ENCODE measurements at places on chromosomes 7 and 10.

GRCh38 chr7:95327356-95327755, 3.0 kb upstream of the PON1 start:
- DNase-seq = no peak

- DNase-seq = no peak
Observed at GRCh38 chr7:89687211-89687610, 467.1 kb upstream of the STEAP1 start.

GRCh38 chr7:869348-869747, 7.0 kb upstream of the GET4 start:
- DNase-seq = no peak

DNA sequence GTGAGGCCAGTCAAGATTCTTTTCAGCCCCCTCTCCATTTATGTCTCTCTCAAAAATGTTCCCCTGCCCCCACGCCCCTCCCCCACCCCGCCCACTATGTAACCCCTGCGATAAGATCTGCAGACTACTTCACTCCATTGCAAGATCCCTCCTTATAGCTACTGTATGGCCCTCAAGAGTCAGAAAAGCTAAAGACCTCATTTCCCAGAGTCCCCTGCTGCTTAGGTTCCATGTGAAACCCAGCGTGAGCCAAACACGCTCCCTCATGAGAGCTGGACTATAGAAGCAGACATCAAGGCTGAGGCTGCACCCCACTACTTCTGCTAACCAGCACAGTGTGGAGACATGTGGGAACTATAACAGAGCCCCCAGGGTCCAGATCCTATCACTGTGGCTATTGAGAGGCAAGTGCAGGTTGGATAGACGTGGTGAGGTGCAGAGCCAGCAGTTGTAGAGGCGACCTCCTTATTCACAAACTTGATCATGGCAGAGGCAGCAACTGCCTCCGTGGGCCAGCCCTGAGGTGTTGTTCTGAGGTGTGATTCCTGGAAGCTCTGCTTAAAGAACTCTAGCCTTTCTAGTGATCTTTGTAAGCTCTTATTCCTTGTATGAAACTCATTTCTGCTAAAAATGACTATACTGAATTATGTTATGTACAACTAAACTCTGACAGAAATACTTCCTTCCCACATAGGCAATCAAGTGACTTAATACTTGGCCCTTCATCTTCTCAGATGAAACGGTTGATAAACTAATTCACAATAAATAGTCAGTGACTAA, 117.0 kb upstream of the ARID5B start:
- DNase-seq = no peak

GRCh38 chr7:47746468-47746867, 164.6 kb upstream of the TNS3 start:
- no peak for DNase-seq

DNA sequence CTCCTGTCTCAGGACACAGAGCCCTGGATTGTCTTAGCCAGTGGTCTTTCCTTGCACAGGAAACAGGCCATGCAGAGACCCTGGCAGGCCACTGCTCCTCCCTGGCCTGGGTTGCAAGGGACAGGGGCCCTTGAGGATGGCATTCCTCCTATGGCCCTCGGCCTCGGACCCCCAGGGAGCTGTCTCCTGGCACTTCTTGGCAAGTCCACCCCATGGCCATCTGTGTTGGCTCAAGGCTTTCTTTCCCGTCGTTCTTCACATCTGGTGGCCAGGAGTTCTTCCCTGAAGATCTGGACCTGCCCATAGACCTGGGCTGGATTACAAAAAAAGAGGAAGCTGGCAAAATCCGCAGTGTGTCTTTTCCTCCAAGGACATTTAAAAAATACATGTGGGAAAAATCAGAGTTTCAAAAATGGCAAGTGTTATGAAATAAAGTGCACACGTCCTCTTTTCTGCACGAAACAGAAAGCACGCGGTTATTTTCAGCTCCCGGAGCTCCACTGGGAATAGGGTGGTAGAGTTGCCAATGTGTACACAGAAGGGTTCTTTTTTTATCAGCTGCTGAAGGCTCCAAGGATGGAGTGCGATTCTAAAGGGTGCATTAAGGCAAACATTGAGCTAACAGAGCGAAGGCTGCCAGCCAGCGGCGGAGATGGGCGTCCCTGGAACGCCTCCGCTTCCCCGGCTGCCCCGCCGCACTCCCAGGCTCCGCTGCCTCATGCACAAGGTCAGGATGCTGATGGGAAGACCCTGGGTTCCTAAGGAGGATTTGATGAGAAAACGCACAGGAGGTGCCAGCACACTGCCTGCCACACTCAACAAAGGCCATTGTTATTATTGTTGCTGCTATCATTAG, 62.8 kb upstream of the FAM20C start:
- DNase-seq = peak; percentile 26

- no peak for DNase-seq
Observed at GRCh38 chr10:131549116-131549515, 237.6 kb upstream of the TCERG1L start.

DNA sequence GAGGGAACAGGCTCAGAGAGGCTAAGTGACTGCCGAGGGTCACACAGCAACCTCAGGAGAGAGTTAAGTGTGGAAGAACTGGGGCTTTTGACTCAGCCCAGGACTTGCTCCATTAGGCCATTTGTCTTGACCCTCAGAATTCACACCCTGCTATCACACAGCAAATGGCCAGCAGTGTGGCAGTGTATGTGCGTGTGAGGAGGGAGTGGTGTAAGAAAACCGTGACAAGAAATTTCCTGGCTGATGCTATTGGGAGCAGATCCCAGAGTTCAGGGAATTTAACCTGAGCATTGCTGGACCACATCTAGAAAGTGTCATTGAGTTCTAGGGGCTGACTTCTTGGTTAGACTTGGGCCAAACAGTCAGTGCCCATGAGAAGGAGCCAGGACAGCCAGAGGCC, 18.4 kb downstream of the VWA2 start:
- DNase-seq = no peak

GRCh38 chr7:116552602-116553001, 27.8 kb downstream of the CAV1 start:
- no peak for DNase-seq

- DNase-seq = no peak
Observed at GRCh38 chr10:49039409-49039808, 75.9 kb downstream of the VSTM4 start.

GRCh38 chr10:110190170-110190569, 17.2 kb upstream of the MXI1 start:
- DNase-seq = no peak

DNA sequence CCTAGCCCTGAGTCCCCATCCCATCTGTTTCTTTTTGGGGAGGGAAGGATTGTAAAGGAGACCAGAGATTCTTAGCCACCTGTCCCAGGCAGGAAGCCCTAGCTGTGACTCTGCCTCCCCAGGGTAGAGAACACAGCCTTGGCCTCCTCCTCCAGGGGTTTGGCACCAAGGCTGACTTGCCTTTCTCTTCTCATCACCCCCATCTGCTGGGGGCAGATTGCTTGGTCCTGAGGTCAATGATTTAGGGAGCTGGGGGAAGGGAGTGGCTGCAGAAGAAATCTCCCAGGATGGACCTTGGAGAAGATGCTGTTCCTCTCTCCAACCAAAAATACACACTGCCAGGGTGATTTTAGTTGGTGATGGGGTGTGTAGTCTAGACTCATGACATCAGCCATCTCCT, 2.6 kb upstream of the MNX1 start:
- DNase-seq = no peak

GRCh38 chr10:43952760-43953159, 304.1 kb upstream of the ZNF32 start:
- DNase-seq = no peak

DNA sequence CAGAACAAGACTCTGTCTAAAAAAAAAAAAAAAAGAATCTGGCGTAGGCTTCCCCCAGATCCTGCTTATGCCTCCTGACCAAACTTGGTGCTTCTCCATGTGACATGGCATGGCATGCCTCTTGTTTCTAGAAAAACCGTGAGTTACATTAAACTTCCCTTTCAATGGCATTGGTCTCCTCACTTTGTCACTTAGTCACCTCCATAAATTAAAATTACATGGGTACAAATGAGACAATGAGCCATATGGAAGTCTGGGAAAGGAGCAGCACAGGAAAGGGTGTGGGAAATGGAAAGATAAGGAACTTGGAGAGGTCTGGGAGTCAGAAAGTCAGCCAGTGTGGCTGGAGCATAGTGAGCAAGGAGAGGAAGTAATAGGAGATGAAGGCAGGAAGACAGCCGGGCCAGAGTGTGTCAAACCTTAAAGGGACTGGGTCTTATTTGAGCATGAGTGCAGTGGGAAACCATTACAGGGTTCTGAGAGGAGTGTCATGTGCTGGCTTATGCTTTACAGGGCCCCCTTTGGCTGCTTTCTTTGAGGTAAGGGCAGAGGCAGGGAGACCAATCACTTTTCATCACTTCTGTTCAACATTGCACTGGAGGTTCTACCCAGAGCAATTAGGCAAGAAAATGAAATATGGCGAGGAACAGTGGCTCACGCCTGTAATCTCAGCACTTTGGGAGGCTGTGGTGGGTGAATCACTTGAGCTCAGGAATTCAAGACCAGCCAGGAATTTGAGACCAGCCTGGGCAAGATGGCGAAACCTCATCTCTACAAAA, 21.3 kb upstream of the ZMIZ2 start:
- DNase-seq = no peak

DNA sequence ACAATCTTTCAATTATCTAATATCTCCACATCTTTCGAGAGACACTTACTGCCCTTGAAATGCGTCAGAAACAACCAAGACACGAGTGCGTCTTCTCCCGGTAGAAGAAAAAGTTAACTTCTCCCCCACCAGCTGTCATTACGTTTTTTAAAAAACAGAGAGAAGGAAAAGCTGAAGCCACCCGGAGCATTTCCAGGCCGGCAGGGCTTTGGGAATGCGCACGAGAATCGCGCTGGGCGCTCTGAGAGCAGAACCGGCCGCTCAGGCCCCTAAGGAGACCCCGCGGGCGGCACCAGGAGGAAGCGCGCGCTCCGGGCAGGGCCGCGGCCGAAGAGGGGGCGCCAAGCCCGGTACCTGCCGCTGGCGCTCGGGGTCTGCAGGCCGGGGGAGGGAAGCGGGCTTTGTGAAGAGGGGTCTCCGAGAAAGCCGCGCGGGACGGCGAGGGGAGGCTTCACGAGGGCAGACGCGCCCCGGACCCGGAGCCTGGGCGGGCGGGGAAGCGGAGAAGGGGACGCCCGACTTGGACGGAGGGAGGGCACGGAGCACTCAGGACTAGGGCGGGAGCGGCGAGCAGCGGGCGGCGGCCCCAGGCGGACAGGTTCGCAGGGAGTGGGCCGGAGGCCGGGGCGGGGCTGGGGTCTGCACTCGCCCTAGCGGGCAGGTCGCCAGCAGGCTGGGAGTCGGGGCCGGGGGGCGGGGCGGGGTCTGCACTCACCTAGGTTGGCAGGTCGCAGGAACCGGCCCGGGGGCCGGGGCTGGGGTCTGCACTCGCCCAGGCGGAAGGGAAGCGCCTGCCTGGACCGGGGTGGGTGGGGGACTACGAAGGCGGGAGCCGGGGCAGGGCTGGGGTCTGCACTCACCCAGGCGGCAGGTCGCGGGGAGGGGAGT, 932 bp downstream of the ESYT2 start:
- DNase-seq = no peak

GRCh38 chr10:63521416-63522276, 445 bp downstream of the REEP3 start:
- DNase-seq = peak; percentile 73

GRCh38 chr7:50305583-50306493, 1.3 kb downstream of the IKZF1 start:
- no peak for DNase-seq

- DNase-seq = no peak
Observed at GRCh38 chr7:2633538-2634266, 1.9 kb downstream of the TTYH3 start.

- no peak for DNase-seq
Observed at GRCh38 chr7:46357290-46357689, 436.2 kb upstream of the IGFBP3 start.

- no peak for DNase-seq
Observed at GRCh38 chr10:73629165-73629564, 12.1 kb downstream of the MYOZ1 start.

DNA sequence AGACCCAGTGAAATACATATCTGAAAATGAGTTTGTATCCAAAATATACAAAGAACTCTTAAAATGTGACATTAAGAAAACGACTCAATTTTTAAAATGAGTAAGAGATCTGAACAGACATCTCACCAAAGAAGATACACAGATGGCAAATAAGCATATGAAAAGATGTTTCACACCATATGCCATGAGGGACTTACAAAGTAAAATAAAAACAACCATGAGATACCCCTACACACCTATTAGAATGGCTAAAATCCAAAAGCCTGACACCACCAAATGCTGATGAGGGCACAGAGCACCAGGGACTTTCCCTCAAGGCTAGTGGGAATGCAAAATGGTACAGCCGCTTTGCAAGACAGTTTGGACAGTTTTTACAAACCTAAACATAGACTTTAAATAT, 27.9 kb downstream of the GFRA1 start:
- no peak for DNase-seq

DNA sequence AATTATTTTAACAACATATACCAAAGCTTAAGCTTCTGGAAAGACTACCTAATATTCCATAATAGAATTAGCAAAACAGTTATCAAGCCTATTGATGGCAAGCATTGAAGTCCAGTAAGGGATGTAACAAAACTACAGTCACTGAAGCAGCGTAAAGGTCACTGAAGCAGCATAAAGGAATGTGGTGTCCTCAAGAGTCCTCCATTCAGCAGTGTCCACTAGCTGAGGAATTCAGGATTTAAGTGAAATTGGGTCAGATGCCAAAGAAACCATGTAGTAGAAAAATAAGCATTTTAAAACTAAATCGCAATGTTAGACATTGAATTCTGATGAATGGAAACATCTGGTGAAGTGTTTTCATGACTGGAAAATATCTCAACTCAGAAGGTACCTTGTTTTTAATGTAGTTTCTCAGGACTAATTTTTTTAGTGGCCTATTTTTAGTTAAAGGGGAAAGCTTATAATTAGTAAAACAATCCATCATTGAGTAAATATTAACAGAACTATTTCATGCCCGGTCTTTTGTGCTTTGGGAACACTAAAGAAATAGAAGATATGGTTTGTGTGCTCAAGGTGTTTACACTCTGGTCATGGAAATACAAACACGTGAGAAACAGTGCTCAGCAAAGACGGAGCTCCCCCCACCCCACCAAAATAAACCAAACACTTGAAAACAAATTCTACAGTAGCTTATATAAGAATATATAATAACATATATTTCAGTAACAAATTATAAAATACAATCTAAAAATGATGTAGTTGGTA, 121.4 kb downstream of the CDK14 start:
- no peak for DNase-seq

DNA sequence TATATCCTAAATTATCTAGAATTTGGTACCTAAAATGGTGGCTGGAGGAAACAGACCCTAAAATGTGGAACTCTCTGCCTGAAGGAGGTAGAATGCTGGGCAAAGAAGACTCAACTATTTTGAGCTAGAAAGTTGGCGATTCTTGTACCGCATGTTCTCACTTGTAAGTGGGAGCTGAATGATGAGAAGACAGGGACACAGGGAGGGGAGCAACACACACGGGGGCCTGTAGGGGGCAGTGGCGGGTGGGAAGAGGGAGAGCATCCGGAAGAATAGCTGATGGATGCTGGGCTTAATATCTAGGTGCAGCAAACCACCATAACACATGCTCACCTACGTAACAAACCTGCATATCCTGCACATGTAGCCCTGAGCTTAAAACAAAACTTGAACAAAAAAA, 250.6 kb downstream of the CALN1 start:
- DNase-seq = no peak

GRCh38 chr10:78559661-78560340, 509.0 kb upstream of the ZMIZ1 start:
- no peak for DNase-seq

- no peak for DNase-seq
Observed at GRCh38 chr10:90222372-90222771, 521.0 kb downstream of the KIF20B start.

GRCh38 chr10:96304230-96304629, at the start of gene DNTT:
Gene DNTT (plus strand): TSS chr10:96304434. CDS start chr10:96304498, 64 bp downstream.
- no peak for DNase-seq

- no peak for DNase-seq
Observed at GRCh38 chr10:100157156-100157555, 28.7 kb downstream of the ERLIN1 start.

Measured in hippocampal formation (tissue), 2 donors.